GM19239 (cell line): ENCODE measurements at places on chromosomes 2 and 18.

GRCh38 chr2:15120631-15121030 lies 440.5 kb downstream of the NBAS start:
- DNase-seq = no peak

GRCh38 chr2:69725706-69726360 lies 16.1 kb upstream of the ANXA4 start:
- DNase-seq = no peak

DNA sequence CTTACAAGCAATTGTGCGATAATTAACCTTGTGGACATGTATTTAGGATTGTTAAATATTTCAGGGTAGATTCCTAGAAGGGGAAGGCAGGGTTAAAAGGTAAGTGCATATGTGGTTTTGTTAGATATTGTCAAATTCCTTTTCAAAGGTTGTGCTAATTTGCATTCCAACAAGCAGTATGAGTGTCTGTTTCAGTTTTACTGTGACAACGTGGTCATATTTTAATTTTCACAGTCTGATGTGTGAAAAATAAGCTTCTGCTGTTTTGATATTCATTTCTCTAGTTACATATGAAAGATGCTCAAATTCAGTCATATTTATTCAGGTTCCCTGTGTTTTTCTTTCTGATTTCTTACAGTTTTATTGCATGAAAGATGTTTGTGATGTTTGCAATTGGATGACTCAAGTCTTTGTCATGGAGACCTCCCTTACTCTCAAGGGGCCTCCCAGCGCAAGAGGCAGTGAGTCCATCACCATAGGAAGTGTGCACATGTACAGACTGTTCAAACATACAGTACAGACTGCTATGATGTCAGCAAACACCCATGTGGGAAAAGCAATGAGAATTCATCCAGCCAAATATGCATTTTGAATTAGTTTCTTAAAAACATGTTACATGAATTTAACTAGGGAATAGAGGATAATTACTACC lies 310.8 kb downstream of the GALR1 start:
- no peak for DNase-seq

- DNase-seq = no peak
Measured at GRCh38 chr2:176093145-176093897, 800 bp downstream of the HOXD13 start.

- DNase-seq = no peak
Measured at GRCh38 chr2:47086054-47086471, 69.0 kb downstream of the STPG4 start.

GRCh38 chr2:20796374-20796791 lies 26.5 kb downstream of the LDAH start:
- DNase-seq = no peak

DNA sequence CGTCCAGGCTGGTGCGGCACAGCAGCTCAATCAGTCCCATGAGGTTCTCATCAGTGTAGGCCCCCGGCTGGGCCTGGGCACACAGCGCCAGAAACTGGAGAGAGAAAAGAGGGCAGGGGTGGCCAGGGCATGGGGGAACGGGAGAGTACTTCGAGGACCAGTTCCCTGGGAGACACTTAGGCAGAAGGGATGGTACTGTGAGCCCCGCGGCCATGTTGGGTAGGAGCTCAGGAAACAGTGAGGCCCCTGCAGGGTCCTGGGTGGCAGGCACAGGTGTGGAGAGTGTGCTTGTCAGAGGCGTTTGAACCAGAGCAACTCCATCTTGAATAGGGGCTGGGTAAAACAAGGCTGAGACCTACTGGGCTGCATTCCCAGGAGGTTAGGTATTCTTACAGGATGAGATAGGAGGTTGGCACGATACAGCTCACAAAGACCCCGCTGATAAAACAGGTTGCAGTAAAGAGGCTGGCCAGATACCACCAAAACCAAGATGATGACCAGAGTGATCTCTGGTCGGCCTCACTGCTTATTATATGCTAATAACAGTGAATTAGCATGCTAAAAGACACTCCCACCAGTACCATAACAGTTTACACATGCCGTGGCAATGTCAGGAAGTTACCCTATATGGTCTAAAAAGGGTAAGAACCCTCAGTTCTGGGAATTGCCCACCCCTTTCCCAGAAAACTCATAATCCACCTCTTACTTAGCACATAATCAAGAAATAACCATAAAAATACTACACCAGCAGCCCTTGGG lies 51.9 kb upstream of the SEMA4C start:
- no peak for DNase-seq

DNA sequence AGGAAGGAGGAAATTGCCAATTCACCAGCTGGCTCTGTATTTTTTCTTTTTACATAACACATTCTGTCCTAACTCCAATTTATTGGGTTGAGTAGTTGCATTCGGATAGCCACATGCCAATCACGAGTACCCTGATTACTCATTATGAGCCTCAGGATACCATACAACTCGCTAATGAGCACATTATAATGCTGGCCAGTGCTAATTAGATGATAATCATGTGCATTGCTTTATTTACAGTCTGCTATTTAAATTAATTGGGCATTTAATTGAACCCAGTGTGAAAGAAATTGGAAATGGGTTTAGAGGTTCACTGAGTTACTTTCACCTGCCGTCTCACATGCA lies 15.2 kb downstream of the G6PC2 start:
- no peak for DNase-seq

DNA sequence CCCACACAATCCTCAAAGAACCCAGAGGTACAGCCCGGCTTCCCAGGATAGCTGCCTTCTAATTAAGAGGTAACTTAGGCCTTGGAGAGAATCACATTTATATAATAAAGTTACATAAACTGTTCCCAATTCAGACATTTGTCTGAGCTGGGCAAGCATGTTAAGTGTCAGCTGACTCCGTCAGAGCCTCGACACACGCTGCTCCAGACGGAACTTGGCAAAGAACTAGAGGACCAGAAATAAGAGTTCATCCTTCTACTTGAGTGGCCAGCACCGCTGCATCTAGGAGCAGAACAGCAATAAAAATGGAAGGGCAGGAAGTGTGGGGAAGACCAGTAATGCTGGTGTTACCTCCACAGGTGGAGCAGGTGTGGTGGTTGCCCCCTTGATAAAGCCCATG lies 80.5 kb downstream of the MYO5B start:
- DNase-seq = no peak

GRCh38 chr2:138023976-138024375 lies 59.7 kb downstream of the HNMT start:
- DNase-seq = no peak

DNA sequence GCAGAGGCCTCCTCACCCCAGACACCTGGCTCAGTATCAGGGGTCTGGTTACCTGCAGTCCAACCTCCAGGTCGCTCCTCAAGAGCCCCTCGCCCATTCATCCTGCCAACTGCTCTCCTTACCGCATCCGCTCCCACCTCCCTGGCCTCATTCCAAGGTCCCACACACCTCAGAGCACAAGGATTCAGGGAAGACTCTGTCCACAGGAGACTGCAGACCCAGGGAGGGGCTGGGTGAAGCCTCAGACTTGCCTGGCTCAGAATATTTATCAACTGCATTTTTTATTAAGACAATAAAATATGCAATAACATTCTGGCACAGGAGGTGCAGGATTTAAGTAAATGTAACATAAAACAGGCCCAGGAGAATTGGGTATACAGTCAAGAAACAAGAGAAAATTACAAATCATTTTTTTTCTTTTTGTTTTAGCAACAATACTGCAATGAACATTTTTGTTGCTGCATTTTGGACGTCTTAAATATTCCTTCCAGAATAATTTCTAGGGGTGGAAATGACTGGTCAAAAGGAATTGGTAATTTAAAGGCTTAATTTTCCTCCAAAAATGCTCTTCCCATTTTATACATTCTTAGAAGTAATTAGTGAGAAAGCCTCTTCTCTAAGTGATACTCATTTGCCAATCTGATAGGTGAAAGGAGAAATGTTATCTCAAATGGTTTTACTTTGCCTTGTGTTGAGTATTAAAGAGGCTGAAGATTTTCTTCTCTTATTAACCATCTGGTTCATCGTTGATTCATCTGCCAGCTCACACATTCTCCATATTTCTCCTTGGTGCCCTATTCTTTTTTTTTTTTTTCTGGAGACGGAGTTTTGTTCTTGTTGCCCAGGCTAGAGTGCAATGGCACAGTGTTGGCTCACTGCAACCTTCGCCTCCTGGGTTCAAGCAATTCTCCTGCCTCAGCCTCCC lies 42.5 kb downstream of the TEX44 start:
- no peak for DNase-seq

DNA sequence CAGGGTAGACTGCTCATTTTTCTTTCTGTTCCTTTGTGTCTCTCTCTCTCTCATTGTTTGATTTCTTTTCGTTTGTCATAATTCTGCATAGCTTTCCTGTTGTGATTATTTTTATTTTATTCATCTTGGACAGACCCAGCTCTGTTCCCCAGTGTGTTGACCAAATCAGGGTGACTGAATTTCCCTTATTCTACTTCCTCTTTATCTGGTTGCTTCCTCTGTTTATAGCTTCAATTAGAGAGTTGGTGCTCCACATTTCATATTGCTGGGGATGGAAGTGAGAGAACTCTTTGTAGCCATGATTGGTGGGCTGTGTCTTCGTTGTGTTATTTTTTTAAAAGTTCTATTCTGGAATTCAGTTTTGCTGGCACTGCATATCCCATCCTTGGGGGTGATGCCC lies 19.1 kb downstream of the PROKR1 start:
- no peak for DNase-seq

DNA sequence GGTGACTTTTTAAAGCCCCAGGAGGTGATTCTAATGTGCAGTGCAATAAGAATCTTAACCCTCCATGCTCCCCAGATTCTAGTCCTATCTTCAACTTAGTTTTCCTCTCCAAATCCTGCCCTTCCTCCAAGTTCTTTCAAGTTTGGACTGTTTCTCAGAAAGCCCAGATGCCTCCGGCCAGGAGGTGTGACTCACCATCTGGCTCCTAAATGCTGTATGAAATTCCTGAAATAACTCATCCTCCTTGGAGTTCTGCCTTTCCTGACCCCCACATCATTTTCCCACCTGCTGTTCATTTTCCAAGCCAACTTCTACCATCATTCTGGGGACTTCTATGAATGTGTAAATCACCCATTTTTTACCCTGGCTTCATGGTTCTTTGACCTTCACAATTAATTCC lies 118.2 kb upstream of the NOL4 start:
- DNase-seq = no peak

GRCh38 chr2:9554921-9555296 lies 721 bp downstream of the ADAM17 start:
- no peak for DNase-seq

- DNase-seq = no peak
Measured at GRCh38 chr2:212177724-212178123, 360.9 kb downstream of the ERBB4 start.

- DNase-seq = no peak
Measured at GRCh38 chr18:27614951-27615844, 430.1 kb upstream of the CHST9 start.

- DNase-seq = no peak
Measured at GRCh38 chr2:170086751-170087412, 91.1 kb upstream of the MYO3B start.

DNA sequence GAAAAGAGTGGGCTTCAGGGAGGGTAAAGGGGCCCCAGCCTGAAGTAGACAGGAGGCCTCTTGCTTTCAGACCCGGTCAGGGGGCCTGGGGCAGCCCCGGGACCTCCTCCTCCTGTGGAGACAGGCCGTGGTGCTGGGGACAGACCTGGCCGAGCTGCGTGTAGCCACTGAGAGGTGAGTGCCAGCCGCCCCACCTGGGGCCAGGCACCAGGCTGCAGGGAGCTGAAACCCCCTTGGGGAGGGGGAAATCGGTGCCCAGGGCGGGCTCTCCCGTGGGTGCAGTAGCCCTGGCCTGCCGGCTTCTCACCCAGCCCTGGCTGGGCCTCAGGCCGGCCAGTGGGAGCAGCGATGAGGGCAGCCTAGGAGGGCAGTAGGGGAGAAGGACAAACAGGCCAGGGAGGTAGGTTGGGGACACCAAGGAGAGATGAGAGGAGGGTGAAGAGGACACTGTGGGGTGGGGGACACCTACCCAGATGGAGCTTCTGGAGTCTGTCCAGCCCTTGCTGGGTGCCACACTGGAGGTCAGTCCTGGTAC lies 24.0 kb downstream of the CROCC2 start:
- no peak for DNase-seq

DNA sequence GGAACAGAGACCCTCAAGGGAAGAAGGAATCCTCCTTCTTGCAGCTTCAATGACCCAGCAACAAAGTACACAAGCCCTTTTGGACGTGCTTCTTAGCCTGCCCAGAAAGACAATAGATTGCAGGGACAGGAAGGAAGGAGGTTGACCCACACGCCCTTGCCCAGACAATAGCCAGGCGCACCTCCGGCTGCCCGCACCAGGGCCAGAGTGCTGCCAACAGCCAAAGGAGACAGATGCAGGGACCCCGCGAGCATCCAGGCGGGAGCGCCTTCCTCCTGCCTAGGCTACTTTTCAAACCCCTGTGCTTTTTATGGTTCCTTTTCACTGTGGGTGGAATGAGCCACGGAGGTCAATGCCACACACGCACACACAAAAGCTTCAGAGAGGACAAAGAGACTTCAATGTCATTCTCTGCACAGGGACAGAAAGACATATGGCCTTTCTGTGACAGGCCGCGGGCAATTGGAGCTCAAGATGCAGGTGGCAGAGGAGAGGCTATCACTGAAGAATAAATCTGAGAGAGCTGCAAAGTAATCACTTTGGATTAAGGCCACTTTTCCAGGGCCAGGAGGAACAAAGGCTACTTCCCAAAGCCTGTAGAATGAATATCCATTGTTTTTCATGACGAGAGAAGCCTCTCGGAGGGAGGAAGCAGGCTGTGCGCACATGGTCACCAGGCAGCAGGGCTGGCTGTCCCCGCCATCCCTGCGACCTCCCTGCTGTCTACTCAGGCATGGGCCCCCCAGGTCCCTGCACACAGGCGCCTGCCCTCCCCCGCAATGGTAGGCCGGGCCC lies 300.6 kb downstream of the EIPR1 start:
- no peak for DNase-seq

GRCh38 chr2:70964596-70965386 lies 13.6 kb upstream of the ANKRD53 start:
- peak; percentile 67 for DNase-seq

DNA sequence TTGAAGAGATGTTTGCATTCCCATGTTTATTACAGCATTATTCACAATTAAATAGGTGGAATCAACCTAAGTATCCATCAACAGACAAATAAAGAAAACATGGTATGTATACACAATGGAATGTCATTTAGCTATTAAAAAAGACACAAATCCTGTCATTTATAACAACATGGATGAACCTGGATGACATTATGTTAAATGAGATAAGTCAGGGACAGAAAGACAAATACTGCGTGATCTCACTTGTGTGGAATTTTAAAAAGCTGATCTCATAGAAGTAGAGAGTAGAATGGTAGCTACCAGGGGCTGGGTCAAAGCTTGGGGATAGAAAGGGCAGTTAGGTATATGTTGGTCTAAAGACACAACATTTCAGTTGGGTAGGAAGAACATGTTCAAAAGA lies 376.3 kb downstream of the EPHA4 start:
- DNase-seq = no peak
